ENCODE measurements at places on chromosomes 11 and 22. TPM values are rescaled to one million over a fixed set of nuclear protein-coding genes. Genes with fewer than 3 reads are reported as not detected.

FIBP gene
- 60.7 TPM for total RNA-seq

MMP7 gene
- total RNA-seq = 18.9 TPM

FXYD6 gene
- total RNA-seq = 56.2 TPM

RIMBP3C gene
- total RNA-seq = 0.26 TPM

DDTL gene
- 3.0 TPM for total RNA-seq

TMPRSS5 gene
- total RNA-seq = 4.2 TPM

ZBTB16 gene
- total RNA-seq = 10.3 TPM

SCN4B gene
- total RNA-seq = 4.8 TPM

MRGPRE gene
- not detected for total RNA-seq

TENM4 gene
- total RNA-seq = 27.8 TPM

OR52B2 gene
- not detected for total RNA-seq

BTBD18 gene
- total RNA-seq = not detected

GGTLC3 gene
- total RNA-seq = not detected

MMP11 gene
- total RNA-seq = 7.3 TPM

SPDYC gene
- total RNA-seq = not detected

GP1BB gene
- 1.6 TPM for total RNA-seq

SAMM50 gene
- 27.5 TPM for total RNA-seq

ART1 gene
- total RNA-seq = not detected

APOBEC3G gene
- total RNA-seq = 10.1 TPM

ALDH3B1 gene
- total RNA-seq = 4.6 TPM

FOLR2 gene
- 19.6 TPM for total RNA-seq

PRODH gene
- total RNA-seq = 1.1 TPM
